ENCODE measurements at places on chromosomes 6 and 20.

DNA sequence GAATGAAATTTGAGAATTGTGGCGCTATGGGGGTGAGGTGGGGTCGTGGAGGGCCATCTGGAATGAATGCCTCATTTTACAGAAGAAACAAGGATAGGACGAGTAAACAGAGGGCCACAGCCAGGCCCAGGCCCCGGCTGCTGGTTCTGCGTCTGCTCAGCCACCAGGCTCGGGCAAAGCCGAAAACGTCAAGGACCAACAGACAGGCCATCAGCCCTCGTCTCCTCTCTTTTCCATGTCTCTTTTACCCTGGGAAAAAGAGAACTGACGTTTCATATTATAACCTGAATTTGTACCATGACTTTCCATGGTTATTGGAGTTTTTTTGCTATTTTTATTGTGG is 212.4 kb upstream of the ARID1B start:
- DNase-seq, result no peak

DNA sequence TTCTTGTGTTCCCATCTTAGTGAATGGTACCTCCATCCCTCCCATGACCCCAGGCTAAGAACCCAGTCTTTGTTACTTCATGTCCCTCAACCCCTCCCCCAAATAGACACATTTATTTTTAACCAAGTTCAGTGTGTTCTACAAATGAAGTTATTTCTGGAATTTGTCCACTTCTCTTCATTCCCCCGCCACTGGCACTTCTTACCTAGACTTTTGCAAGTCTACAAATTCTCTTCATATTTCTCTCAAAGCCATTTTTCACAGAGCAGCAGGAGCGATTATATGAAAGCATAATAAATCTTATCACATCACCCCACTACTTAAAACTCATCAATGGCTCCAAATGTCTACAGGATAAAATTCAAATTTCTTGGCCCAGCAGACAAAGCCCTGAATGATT is 131.4 kb downstream of the BTBD9 start:
- no peak for DNase-seq

DNA sequence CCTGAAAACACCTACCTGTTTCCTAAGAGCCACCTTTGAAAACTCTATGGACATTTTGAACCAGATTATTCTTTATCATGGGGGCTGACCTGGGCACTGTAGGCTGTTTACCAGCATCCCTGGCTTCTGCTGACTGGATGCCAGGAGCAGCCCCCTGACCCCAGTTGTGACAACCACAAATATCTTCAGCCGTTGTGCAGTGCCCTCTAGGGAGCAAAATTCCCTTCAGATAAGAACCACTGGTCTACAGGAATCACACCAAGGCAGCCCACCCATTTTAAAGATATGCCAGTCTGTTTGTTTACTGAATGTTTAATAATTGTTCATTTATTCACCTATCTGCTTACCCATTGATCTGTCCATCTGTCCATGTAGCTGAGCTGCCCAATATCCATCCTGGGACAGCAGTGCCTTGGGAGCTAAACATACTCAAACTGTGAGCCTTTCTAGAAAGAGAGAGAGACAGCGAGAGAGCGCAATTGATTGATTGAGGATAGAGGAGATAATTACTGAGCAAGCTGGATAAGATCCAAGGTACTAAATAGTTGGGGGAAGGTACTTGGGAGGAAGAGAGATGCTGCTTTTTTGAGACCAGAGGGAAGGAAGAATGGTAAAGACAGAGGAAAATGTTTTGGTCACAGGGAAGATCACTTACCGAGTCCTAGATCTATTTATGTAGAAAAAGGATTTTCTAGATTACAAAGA is 276.8 kb downstream of the NRN1 start:
- DNase-seq, result no peak

GRCh38 chr6:143361536-143362191 is 88.8 kb downstream of the ADAT2 start:
- DNase-seq, result no peak

DNA sequence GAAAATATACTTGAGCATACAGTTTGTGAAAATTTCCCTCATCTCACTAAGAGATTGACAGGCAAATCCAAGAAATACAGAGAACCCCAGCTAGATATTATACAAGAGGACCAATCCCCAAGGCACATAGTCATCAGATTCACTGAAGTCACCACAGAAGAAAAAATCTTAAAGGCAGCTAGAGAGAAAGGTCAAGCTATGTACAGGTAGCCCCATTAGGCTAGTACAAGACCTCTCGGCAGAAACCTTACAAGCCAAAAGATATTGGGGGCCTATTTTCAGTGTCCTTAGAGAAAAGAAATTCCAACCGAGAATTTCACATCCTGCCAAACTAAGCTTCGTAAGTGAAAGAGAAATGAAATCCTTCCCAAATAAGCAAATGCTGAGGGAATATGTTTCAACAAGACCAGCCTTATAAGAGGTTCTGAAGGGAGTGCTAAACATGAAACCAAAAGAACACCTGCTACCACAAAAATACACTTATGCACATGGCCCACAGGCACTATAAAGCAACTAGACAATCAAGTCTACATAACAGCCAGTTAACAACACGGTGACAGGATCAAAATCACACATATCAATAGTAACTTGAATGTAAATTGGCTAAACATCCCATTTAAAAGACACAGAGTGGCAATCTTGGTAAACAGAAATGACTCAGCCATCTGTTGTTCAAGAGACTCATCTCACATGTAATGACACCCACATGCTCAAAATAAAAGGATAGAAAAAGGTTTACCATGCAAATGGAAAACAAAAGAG is 96.3 kb downstream of the FHL5 start:
- no peak for DNase-seq

GRCh38 chr6:32140420-32141046 is 10.4 kb upstream of the FKBPL start:
- no peak for DNase-seq

GRCh38 chr6:163354761-163355425 is 59.6 kb upstream of the QKI start:
- peak; percentile 20 for DNase-seq

DNA sequence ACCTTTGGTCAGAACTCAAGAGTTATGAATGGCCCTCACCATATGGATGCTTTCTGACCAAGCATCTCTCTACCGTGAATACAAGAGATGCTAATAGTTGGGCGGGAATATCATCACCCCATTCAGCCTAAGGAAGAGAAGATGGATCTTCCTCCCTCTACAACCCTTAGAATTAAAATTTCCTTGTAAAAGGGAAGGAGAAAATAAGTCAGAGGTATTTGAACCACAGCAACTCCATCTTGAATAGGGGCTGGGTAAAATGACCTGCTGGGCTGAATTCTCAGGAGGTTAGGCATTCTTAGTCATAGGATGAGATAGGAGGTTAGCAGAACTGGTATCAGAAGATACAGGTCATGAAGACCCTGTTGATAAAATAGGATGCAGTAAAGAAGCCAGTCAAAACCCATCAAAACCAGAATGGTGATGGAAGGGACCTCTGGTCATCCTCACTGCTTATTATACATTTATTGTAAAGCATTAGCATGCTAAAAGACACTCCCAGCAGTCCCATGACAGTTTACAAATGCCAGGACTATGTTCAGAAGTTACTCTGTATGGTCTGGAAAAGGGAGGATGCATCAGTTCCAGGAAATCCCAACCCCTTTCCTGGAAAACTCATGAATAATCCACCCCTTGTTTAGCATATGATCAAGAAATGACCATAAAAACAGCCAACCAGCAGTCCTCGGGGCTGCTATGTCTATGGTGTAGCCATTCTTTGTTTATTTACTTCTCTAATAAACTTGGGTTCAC is 101.2 kb downstream of the DTNBP1 start:
- DNase-seq, result no peak

- DNase-seq, result no peak
Observed at GRCh38 chr6:33251395-33252012, 20.2 kb downstream of the VPS52 start.

DNA sequence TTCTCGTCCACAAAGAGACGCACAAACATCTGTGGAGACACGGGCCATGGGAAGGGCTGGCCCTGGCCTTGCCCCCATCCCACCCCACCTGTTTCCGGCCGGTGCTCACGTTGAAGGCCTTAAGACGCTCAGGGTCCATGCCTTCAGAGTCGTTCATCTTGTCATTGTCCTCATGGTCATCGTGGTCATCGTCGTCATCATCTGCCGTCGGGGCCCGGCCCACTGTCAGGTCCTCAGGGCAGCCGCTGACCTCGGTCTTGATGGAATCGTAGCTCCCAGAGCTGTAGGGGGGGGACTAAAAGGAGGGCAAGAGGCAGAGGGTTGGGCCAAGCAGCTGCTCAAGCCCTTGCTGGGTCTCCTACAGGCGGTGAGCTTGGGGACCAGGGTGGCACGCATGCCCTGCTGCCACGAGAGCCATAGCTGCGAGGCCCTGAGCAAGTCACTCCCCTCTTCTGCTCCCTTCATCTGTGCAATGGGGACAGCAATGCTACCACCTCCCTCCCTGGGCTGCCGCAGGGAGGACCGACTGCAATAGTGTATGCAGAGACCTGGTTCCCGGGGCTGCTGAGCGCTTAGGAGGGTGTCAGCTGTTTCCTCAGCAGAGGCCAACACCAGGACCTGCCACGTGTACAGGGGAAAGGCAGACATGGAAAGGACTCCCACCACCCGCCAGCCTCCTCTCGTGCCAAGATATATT is 95.5 kb downstream of the ASXL1 start:
- no peak for DNase-seq

GRCh38 chr20:56730003-56730402 is 100.9 kb downstream of the TFAP2C start:
- no peak for DNase-seq

- no peak for DNase-seq
Observed at GRCh38 chr6:163263196-163263595, 151.3 kb upstream of the QKI start.

DNA sequence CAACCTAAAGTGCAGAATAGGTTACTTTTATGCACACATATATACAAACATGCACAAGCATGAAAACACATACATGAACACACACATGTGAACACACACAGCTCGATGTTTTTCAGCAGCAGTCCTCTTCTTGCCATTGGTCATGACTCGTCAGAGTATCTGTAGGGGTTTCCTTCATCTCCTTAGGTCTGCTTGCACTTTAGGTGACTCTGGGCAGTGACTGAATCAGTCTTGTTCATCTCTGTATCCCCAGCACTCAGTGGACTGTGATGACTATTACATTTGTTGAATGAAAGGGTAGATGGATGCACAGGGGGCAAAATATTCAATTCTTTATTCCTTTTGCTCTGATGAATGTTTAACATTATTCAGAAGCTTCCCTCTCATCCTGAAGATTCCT is 26.8 kb downstream of the CBLN4 start:
- no peak for DNase-seq

DNA sequence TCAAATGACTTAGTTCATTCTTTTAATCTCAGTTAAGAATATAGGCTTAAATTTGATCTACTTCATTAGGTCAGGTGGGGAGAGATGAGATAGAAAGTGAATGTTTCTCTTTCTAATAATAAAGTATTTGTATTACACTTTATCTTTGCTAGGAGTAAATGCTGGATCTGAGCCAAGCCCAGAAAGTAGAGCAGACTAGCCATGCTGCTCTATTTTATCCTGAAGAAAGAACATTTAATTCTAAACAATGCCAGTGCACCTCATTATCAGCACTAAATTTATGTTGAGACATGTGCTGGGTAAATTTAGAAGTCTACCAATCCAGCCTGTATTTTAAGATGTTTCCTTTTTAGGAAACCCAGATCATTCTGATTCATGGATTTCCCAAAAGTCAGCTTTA is 43.5 kb downstream of the AKIRIN2 start:
- DNase-seq, result no peak

Measured in GM06990 (cell line).